Retinal pigment epithelial cell (primary cell): ENCODE measurements at places on chromosomes 6 and 20.
A peak's percentile ranks its signal among the peaks of the same experiment; 100 is the strongest.

GRCh38 chr6:135281227-135281626, 100.1 kb downstream of the MYB start:
- no peak for DNase-seq

DNA sequence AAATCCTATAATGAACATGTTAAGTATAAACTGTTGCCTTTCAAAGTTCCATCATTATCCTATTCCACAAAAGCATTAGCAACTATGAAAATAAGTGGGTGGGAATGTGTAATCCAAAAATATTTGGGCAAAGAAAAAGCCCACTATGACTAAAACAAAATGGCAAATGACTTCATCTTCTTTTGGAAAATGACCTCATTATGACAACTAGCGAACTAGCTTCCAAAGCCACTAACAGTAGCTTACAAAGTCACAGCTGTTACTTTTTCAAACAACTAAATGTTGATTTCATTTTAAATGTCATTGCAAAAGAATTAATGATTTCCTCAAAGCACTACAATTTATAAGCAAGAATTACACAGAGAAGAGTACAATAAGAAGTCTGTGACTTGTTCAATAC, 49.8 kb upstream of the RUNX2 start:
- no peak for DNase-seq

DNA sequence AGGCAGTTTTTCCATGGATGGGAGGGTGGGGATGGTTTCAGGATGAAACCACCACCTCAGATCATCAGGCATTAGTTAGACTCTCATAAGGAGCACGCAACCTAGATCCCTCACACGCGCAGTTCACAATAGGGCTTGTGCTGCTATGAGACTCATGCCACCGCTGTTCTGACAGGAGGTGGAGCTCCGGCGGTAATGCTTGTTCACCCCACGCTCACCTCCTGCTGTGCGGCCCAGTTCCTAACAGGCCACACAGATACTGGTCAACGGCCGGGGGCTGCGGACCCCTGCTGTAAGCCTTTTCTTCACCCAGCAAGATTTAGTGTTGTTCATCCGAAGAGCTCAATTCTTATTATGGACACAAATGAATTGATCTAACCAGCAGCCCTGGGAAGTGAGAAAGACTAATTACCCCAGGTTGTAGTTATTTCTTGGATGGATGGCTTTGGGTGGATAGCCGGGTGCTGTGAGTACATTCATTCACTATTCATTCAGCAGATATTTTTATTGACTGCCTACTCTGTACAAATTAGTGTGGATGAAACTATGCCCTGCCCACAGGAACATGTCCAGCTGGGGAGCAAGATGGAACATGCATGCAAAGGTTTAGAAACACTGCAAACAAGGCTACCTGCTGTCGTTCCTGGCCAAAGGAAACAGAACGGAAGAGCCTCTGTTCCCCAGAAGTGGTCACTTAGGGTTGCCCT, 57.2 kb downstream of the RIOK1 start:
- DNase-seq = no peak

- DNase-seq = no peak
Observed at GRCh38 chr6:167651318-167652041, 175.2 kb upstream of the AFDN start.

GRCh38 chr6:104640150-104640700, 219.5 kb downstream of the HACE1 start:
- DNase-seq = peak; percentile 25

DNA sequence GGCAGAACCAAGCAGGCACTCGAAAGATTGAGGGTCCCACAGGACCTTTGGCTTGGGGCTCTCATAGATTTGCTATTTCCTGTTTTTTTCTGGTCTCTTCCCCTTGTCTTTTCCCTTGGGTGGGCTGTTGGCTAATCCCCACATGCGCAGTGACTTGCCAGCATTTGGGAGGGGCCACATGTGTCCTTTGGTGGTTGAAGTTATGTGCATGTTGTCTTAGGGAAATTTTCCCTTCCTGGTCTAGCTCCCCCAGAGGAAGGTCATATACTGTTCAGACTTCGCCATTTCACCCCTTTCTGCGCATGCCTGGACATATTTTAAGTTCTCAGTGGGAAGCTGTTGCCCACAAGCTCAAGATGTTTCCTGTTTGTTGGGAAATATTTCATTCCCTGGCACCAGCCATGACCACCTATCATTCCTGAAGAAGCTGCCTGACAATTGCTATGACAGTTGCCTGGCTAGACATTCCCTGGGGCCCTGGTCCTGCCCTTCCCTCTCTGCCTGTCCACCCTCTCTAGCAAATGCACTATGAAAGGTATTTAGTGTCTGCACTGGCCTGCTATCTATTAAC, 156.2 kb upstream of the THBS2 start:
- no peak for DNase-seq

- no peak for DNase-seq
Observed at GRCh38 chr20:60001108-60001507, 42.9 kb downstream of the CDH26 start.

- no peak for DNase-seq
Observed at GRCh38 chr20:12927489-12927888, 81.3 kb upstream of the SPTLC3 start.

- DNase-seq = no peak
Observed at GRCh38 chr6:82040405-82041221, 206.9 kb downstream of the IBTK start.

- DNase-seq = no peak
Observed at GRCh38 chr6:41371461-41371991, 36.1 kb downstream of the NCR2 start.

DNA sequence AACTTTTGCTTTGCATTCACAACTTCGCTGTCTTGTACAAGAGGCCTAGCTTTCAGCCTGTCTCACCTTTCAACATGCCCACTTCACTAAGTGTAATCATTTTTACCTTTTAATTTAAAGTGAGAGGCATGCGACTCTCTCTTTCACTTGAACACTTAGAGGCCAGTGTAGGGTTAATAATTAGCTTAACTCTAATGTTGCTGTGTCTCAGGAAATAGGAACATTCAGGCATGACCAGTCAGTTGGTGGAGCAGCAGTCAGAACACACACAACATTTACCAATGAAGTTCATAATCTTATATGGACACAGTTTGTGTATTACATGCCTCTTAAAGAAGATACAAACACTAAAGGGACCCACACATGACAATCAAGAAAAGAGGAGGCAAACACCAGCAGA, 47.6 kb downstream of the HTR1B start:
- DNase-seq = no peak

DNA sequence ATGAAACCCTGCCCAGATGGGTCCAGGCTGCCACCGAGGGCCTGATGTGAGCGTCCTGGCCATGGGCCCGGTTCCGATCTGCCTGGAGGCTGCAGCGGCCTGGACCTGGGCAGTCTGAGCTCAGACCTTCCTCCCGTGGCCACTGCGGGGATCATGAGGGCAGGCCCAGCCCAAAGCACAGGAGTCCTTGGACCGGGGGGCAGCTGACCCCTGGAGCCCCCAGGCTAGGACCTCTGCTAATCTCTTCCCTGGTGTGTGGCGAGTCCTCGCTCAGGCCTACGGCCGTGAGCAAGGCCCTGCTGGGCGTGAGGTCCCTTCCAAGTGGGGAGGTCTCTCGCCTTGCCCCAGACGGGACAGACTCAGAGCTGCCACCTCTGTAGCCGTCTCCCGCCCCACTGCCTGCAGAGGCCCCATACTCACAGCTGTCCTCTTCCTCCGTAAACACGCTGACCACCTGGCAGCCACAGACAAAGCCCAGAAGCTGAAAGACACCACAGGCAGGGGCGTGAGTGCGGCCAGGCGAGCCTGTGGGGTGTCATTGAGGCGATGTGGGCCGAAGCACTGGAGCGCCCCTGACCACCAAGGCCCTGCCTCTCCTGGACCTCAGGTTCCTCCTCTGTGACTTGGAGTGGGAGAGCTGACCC, 8.0 kb downstream of the BIRC7 start:
- DNase-seq = no peak

GRCh38 chr6:99026135-99026534, 78.4 kb upstream of the FBXL4 start:
- no peak for DNase-seq

DNA sequence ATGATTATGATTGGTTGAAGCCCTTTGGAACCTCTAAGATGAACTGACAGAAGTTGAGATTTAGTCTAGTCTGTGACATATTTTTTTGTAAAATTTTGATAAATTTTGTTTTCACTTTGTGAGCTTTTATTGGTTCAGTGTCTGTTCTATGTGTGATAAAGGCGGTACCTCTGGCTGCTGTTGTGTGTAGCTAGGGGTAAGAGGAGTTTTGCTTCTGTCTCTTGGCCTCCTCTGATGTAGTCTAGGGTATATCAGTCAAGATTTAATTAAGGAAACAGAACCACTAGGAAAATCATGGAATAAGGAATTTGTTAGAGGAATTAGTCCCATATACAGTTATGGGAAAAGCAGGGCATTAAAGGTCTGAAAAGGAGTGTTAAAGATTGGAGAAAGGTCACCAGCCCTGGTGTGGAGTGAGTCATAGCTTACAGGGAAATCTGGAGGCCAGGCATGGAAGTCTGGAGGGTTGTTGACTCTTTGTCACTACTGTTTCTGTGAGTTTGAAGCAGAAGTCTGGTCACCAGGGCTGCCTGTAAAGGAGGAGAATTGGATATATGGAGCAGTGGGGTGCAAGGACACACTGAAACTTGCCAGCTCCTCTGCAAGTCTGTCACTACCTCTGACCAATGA, 28.5 kb downstream of the CDC5L start:
- DNase-seq = peak; percentile 20

DNA sequence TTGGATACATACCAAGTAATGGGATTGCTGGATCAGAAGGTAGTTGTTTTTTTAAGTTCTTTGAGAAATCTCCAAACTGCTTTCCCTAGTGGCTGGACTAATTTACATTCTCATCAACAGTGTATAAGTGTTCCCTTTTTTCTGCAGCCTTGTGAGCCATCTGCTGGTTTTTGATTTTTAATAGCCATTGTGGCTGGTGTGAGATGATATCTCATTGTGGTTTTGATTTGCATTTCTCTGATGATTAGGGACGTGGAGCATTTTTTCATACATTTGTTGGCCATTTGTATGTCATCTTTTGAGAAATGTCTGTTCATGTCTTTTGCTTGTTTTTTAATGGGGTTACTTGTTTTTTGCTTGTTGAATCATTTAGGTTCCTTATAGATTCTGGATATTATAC, 34.8 kb downstream of the TOP1 start:
- DNase-seq = no peak

DNA sequence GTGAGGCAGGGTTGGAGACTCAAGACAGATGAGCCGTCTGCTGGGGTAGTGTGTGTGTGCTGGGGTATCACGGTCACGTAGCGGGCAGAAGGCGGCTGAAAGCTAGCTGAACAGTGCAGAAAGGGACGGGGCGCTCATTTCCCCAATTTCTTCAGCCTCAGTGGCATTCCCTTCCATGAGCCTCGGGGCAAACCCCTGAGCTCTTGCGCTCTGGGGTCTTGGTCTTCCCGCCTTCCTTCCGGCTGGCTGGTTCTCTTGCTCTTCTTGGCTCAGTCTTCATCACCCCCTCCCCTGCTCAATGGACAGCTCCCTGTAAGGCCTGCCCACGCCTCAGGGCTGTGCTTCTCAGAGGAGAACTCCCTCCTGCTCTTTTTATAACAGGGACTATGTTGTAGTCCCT, 15.5 kb upstream of the TMEM181 start:
- DNase-seq = no peak

DNA sequence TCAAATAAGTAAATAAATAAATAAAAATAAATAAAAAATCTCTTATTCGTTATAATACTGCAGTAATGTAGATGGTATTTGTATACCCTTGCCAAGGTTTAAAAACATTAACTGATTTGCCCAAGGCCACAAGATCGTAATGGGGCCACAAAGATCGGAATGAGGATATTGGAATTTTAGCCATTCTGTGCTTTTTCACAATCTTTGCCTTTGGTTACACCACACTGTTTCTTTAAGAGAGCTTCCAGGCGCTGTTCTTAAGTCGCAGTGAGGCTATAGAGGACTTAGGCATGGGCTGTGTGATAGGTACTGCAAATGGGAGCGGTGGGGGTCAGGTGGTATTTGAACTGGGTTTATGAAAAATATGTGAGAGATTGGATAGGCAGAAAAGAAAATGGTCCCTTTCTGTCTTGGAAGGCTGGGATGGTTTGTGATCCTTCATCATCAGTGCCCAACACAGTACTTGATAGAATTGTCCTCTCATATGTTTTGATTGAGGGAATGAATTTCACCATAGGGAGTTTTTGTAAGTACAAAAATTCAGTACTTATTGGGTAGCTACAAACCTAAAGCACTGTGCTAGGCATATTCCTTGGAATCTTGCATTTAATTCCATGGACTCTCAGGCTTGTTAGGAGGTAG, 1.4 kb downstream of the NUS1 start:
- DNase-seq = no peak

DNA sequence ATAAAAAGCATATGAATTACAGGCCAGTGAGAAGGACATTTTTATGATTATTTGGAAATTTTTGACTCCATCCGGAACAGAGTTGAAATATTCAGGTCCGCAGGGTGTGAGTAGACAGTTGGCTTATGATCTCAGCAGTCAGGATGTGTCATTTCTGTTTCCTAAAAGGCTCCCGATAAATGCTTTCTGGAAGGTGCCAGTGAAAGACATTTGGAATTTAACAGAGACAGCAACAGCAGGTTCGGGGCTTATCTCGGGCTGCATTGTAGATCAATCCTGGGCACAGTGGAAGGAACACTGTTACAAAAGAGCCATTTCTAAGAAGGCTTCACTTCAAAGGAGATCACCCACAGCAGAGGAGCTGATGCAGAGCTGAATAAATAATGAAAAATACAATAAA, 934.4 kb downstream of the KIF16B start:
- DNase-seq = no peak

DNA sequence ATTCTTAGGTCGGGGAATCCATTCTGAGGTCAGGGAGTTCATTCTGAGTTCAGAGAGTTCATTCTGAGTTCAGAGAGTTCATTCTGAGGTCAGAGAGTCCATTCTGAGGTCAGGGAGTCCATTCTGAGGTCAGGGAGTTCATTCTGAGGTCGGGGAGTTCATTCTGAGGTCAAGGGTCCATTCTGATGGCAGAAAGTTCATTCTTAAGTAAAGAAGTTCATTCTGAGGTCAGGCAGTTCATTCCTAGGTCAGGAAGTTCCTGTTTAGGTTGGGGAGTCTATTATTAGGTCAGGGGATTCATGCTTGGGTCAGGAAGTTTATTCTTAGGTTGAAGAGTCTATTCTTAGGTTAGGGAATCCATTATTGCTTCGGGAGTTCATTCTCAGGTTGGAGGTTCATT, 16.5 kb upstream of the NXT1 start:
- DNase-seq = no peak

DNA sequence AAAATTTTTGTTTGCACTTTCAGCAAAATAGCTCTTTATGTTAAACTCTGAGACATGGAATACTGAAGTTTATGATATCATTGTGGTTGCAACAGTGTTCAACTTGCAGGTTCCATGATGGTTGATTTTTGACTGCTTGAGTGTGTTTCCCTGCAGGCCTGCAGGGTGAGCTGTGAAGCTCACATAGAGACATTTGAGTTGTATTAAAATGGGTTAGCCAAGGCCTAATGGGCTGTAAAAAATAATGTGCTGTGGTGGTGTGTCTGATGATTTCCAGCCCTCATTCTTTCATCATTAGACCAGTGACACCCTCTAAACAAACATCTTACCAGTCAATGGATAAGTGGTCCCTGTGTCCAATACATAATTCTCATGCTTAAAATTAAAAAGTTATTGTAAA, 321.4 kb downstream of the FARS2 start:
- DNase-seq = no peak

- DNase-seq = no peak
Observed at GRCh38 chr6:47062346-47062745, 20.2 kb upstream of the ADGRF1 start.

- DNase-seq = no peak
Observed at GRCh38 chr20:53652859-53653517, 59.3 kb upstream of the ZNF217 start.

GRCh38 chr6:51474022-51474975, 613.1 kb downstream of the PKHD1 start:
- DNase-seq = no peak
